ENCODE measurements at places on chromosomes 12 and 14.
A peak's percentile ranks its signal among the peaks of the same experiment; 100 is the strongest.

- DNase-seq, result no peak
Observed at GRCh38 chr12:89216211-89216952, 135.9 kb downstream of the DUSP6 start.

DNA sequence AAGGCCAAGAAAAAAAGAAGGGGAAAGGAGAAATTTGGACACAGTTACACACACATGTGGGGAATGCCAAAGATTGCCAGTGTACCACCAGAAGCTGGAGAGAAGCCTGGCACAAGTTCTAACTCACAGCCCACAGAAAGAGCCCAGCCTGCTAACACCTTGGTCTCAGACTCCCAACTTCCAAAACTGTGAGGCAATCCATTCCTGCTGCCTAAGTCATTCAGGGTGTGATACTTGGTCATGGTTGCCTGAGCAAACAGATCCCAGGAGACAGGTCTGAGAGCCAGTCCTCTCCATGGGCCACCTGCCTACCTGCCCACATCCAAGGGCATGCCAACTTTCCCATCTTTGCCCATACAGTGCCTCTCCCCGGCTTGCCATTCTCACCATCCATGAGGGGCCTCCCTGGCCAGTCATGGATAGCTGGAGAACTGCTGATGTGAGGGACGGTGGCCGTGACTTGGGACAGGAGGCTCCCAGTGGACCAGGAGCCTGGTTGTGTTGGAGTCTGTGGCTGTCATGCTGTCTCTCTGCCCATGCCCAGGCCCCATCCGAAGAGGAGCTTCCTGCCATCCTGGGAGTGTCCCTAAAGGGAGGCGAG, 198.0 kb upstream of the RTL1 start:
- peak; percentile 10 for DNase-seq

DNA sequence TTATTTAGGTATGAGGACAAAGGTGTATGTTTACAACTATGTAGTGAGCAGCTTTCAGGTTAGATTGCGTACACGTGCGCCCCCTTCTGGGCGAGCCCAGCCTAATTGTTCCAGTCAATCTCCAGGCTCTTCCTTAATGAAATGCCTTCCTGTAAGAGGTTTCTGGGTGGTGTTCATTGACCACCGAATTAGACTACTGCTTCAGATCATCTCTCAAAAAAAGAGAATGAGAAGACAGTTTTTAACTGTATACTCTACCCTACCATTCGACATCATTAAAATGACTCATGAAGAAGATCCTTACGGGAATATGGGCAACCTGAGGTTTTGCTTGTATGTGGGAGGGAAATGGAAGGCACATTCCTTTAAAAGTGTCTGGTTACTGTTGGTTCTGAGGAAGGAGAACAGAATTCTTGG, 2.1 kb downstream of the LUM start:
- DNase-seq, result peak; percentile 28

DNA sequence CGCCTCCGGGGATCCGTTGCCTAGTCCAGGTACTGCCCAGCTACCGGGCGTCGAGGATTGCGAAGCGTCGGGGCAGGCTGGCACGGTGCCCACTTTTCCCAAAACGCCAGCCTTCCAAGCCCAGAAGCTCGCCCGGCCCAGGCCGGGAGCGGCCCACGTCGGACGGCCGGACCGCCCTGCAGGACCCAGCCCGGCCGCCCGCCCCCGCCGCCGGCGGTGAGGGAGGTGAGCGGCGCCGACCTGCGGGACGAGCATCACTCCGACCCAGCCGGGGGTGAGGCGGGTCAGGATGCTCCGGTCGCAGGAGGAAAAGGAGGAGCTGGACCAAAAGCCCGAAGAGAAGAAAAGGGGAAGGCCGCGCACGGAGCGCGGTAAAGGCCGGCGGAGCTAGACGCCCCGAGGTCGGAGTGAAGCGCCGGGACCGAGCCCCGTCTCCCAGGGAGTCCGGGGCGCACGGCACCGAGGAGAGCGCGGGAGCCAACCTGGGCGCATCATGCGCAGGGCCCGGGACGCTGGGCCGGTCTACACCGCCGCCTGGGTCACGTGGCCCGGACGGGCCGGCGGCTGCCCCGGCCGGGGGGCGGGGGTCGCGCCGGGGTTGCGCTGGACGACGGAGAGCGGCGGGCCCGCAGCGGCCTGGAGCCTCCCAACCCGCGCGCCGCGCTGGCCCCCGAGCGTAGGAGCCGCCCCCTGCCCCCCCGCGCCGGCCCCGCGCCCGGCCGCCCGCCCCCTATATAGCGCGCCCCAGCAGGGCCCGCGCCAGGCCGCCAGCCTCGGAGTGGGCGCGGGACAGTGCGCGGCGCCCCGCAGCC, at the start of gene AQP5:
Gene AQP5 (plus strand): TSS at position 762 of the 812 bp plus-strand sequence. CDS start 146 bp downstream, outside the sequence.
- no peak for DNase-seq

DNA sequence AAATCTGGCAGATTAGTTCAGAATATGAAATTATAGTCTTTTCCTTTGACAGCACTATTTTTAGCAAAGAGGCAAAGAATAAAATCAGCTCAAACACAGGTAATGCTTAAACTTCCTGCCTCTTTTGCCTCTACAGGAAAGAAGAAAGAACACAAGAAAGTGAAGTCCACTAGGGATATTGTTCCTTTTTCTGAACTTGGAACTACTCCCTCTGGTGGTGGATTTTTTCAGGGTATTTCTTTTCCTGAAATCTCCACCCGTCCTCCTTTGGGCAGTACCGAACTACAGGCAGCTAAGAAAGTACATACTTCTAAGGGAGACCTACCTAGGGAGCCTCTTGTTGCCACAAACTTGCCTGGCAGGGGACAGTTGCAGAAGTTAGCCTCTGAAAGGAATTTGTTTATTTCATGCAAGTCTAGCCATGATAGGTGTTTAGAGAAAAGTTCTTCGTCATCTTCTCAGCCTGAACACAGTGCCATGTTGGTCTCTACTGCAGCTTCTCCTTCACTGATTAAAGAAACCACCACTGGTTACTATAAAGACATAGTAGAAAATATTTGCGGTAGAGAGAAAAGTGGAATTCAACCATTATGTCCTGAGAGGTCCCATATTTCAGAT, 17.4 kb downstream of the TMPO start:
- peak; percentile 26 for DNase-seq

DNA sequence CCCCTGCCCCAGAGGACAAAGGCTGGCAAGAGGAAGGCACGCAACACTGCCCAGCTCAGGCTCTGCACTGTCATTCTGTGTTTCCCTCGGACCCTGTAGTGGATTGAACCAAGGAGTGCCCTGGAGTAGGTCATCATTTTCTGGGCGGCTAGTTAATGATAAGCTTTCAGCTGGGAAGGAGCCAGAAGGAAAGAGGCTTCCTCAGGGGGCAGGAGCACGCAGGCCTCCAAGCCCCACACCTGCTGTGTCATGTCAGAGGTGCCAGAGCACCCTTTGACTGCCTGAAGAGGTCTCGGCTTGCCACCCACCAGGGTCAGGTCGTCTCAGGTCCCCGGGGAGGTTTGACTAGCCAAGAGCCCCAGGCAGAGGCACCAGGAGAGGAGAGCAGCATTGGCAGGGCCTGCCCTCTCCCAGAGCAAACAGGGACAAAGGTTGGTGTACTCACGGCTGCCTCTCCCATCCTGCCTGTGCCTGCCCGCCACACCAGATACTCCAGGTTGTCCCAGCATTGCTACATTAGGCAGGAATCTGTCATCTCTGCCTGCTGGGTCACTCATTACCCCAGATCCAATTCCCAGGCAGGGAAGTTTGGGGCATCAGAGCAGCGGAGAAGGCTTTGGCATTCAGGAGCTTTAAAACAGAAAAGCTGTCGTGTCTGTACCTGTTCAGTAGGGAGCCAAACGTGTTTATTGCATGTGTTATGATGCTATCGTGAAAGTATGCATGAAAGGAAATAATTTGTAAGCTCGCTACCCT, 33.5 kb upstream of the ATP2A2 start:
- DNase-seq, result no peak

GRCh38 chr14:93868165-93868564, 59.0 kb upstream of the FAM181A start:
- DNase-seq, result no peak

DNA sequence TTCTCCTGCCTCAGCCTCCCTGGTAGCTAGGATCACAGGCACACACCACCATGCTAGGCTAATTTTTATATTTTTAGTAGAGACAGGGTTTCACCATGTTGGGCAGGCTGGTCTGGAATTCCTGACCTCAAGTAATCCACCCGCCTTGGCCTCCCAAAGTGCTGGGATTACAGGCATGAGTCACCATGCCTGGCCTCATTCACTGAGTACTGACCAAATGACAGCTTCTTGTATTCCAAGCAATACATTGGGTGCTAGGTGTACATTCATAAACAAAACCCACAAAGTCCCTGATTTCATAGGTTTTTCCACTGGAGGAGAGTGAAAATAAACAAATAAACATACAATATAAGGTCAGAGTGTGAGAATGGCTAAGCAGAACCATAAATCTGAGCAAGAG, 136.3 kb downstream of the HELB start:
- DNase-seq, result no peak

- DNase-seq, result no peak
Observed at GRCh38 chr14:26486922-26487321, 110.9 kb downstream of the NOVA1 start.

DNA sequence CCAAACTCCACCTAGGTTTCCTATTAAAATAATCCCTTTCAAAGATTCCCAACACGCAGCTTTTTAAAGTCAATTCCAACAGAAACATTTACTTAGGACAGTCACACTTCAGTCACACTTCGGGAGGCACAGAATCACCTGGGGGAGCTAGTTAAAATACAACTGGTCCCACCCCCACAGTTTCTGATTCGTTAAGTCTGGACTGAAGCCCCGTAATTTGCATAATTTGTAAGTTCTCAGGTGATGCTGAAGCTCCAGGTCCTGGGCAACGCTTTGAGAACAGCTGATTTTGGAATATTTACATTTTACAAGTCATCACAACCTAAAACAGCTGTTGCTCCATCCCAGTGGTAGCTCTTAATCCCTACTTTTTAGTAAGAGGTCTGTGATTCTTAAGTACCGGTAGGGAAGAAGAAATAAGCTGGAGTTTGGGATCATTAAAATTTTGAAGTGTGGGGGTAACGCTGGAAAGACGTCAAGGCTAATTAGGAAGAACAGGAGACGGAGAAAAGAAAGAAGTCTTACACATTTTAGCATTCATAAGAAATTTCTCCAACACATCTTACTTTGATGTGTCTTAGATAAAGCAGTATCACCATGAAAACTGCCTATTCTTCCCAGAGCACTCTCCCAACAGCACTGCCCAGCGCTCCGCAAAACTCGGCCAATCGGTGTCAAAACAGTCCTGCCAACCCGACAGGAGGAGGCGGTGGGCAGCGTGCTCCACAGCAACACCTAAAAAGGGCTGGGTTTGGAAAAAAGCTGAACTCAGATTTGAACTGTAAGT, 1.1 kb downstream of the IPO8 start:
- peak; percentile 71 for DNase-seq

- DNase-seq, result no peak
Observed at GRCh38 chr14:86027144-86027543, 497.2 kb downstream of the FLRT2 start.

- DNase-seq, result no peak
Observed at GRCh38 chr12:41402801-41403200, 214.7 kb downstream of the PDZRN4 start.

DNA sequence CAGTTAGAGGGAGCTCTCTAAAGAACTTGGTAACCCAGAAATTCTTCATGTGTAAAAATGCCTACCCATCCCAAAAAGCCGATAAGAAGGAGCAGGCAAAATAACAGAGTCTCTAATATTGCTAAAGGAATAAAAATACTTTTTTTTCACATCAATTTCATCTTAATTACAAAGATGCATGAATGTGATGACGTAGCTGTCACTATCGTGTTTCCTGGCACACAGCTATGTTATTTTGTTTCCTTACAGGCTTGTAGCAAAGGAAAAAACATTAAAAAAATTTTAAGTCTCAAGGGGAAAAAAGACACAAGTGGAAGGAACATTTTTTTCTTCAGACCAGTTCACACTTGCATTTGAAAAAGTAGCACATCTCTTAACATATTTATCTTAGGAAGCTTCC, 10.3 kb upstream of the LGALS3 start:
- DNase-seq, result no peak

DNA sequence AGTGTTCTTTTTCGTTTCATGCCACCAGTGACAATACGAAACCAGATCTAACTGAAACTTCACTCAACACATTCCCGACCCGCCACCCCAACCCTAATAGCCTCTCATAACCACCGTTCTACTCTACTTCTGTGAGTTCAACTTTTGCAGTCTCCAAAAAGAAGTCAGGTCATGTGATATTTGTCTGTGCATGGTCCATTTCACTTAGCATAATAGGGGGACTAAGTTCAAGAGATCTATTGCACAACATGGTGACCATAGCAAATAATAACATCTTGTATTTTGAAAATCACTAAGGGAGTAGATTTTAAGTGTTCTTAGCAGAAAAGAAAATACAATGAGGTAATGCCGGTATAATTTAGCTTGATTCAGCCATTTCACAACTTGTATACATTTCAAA, 376.4 kb downstream of the DIO2 start:
- DNase-seq, result no peak

- peak; percentile 29 for DNase-seq
Observed at GRCh38 chr12:94287245-94287628, 138.9 kb downstream of the PLXNC1 start.

- no peak for DNase-seq
Observed at GRCh38 chr14:101451166-101451565, 110.1 kb upstream of the DIO3 start.
